Activated CD8-positive, alpha-beta memory T cell treated with anti-CD3 and anti-CD28 coated beads, Interleukin-2, amount 10 ng/mL, durations not matched to agents 7 days and 5 days (primary cell): ENCODE measurements at places on chromosomes 4 and X. TPM values are rescaled to one million over a fixed set of nuclear protein-coding genes. Genes with fewer than 3 reads are reported as not detected.

OPRPN gene
- total RNA-seq, result not detected

EDNRA gene
- total RNA-seq, result not detected

DDX3X gene
- 198 TPM for total RNA-seq

NEUROG2 gene
- total RNA-seq, result not detected

GPR50 gene
- total RNA-seq, result not detected

CT55 gene
- total RNA-seq, result not detected

GAGE2A gene
- total RNA-seq, result not detected

DNA sequence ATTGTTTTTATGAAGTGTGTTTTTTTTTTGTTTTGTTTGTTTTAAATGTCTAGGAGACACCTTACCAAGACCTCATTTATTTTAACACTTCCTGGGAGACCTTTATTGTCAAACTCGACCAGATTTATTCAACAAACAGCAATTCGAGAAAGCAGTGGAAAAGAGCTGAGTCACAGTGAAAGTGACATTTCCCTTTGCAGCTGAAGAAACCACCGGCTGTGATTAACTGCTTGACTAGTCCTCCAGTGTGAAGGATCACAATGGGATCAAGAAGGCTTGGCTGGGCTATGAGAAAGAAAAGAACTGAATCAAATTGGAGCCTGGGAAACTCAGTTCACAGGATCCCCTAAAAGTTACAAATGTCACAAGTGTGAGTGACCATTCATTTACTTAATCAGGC is 11.9 kb upstream of the ADH7 start:
- no peak overlapping the region for H3K4me3 ChIP-seq
- H3K27ac ChIP-seq, result no peak overlapping the region
- DNase-seq, result peak; percentile 43
- H3K36me3 ChIP-seq, result no peaks in the 10 kb centered on the region

- no peak for DNase-seq
- peaks cover 3% of the 10 kb centered on the region for H3K27me3 ChIP-seq
- H3K27ac ChIP-seq, result no peak overlapping the region
- H3K4me3 ChIP-seq, result no peak overlapping the region
Observed at GRCh38 chr4:55386840-55387239, 8.9 kb upstream of the TMEM165 start.

DNA sequence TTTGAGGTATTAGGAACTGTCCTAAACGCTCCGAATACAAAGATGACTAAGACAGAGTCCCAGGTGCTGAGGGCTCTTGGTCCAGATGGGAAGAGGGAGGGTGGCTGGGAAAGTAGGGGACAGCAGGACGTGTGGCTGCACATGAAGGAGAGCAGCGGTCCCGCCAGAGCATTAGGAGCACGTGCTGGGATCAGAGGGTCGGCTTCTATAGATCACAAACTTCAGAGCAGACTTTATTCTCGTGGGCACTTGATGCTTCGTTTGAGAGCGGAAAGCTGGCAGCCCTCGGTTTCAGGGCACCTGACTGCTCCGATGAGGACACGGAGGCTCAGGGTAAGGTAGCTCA is 26.1 kb downstream of the ZBTB49 start:
- no peak for DNase-seq
- no peak overlapping the region for H3K4me3 ChIP-seq
- no peaks in the 10 kb centered on the region for H3K27me3 ChIP-seq

DNA sequence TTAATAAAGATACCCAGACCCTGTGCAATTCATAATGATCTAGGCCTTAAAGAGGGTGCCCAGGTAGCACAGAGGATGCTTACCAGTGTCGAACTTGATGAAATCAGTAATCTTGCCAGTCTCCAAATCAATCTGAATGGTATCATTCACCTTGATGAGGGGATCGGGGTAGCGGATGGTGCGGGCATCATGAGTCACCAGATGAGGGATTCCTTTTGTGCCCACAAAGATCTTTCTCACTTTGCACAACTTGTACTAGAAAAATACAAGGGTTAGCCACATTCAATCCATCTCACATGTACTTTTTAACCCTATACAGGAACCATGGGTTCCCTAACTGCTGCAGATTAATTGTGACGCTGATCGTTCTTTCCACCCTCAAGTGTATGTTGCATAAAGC is 3.3 kb downstream of the RPS4X start:
- H3K4me3 ChIP-seq, result peak overlapping the region; percentile 83
- peak overlapping the region; percentile 86 for H3K27ac ChIP-seq
- H3K4me1 ChIP-seq, result peaks cover 52% of the 10 kb centered on the region
- peaks cover 2% of the 10 kb centered on the region for H3K27me3 ChIP-seq
- peak; percentile 40 for DNase-seq

DNA sequence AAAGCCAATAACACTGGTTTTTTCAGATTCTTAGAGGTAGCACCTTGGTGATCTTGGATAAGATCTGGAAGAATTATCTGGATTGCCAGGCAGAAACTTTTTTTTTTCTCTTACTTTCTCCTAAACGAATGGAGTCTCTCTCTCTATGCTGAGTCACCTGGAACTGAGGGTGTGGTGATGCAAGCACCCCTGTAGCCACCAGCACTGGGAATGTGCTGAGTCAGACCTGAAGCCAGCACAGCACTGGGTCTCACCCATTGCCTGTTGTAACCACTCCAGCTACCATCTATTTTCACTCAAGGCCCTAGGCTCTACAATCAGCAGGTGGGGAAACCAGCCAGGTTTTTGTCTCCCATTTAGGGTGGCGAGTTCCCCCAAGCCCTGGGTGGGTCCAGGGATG is 923.8 kb downstream of the RAPGEF2 start:
- H3K4me1 ChIP-seq, result no peaks in the 10 kb centered on the region
- no peak for DNase-seq
- no peak overlapping the region for H3K4me3 ChIP-seq

- no peak overlapping the region for H3K27ac ChIP-seq
- no peaks in the 10 kb centered on the region for H3K27me3 ChIP-seq
- no peaks in the 10 kb centered on the region for H3K36me3 ChIP-seq
- H3K4me1 ChIP-seq, result no peaks in the 10 kb centered on the region
Observed at GRCh38 chr4:54723820-54724219, 66.1 kb downstream of the KIT start.

DNA sequence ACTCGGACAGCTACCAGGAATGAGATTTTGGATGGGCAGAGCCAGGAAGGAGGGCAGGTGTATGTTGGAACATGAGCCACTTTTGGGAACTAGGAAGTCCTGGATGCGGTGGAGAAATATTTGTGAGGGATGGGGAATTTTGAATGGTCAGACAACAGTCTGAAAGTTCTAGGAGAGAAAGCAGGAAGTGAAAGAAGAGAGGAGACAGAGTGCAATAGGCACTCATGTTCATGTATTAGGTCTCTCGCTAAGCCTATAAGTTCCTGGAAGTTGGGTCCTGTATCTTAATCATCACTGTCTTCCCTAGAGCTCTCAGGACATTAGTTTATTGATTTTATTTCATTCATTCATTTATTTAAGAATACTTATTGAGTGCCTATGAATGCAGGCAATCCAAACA is 65.7 kb upstream of the CITED1 start:
- H3K27me3 ChIP-seq, result no peaks in the 10 kb centered on the region
- H3K4me1 ChIP-seq, result no peaks in the 10 kb centered on the region
- no peaks in the 10 kb centered on the region for H3K36me3 ChIP-seq
- H3K4me3 ChIP-seq, result no peak overlapping the region
- H3K27ac ChIP-seq, result no peak overlapping the region

DNA sequence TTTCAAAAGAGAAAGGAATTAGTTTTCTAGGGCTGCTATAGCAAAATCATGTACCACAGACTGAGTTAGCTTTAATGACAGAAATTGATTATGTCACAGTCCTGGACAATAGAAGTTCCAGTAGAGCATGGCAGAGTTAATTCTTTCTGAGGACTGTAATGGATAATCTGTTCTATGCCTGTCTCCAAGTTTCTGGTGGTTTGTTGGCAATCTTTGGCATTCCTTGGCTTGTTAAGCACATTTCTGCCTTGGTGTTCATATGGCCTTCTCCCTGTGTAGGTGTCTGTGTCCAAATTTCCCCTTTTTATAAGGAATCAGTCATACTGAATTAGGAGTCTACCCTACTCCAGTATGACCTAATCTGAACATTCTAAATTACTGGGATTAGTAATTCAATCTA is 336.1 kb upstream of the PABPC4L start:
- no peaks in the 10 kb centered on the region for H3K4me1 ChIP-seq
- H3K36me3 ChIP-seq, result no peaks in the 10 kb centered on the region
- no peaks in the 10 kb centered on the region for H3K27me3 ChIP-seq
- no peak for DNase-seq

DNA sequence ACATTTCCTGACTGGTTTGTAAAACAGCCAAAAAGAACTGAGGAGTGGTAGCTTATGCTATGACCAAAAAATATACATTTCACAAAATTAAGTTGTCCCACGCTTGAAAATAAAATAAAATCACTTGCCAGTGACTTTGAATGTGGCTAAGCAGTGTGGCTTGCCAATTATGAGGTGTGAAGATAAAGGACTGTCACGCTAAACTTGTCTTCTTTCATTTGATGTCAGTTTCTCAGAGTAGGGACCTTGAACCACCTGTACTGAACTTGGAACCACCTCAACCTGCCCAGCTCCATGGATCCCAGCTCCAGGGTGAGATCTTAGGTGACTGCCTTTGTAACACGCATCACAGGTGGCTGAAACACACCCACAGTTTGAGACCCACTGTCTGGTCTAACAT is 113.7 kb upstream of the TBL1X start:
- peak overlapping the region; percentile 97 for H3K27ac ChIP-seq
- no peaks in the 10 kb centered on the region for H3K27me3 ChIP-seq
- peaks cover 48% of the 10 kb centered on the region for H3K4me1 ChIP-seq
- H3K4me3 ChIP-seq, result no peak overlapping the region

- peaks cover 66% of the 10 kb centered on the region for H3K27me3 ChIP-seq
- no peaks in the 10 kb centered on the region for H3K36me3 ChIP-seq
- H3K4me3 ChIP-seq, result no peak overlapping the region
- DNase-seq, result no peak
- no peak overlapping the region for H3K27ac ChIP-seq
Observed at GRCh38 chr4:154506253-154506652, 14.7 kb upstream of the DCHS2 start.

GRCh38 chr4:113976741-113977525 is 2.5 kb downstream of the ARSJ start:
- H3K4me1 ChIP-seq, result peaks cover 10% of the 10 kb centered on the region
- no peak overlapping the region for H3K4me3 ChIP-seq
- no peak overlapping the region for H3K27ac ChIP-seq

DNA sequence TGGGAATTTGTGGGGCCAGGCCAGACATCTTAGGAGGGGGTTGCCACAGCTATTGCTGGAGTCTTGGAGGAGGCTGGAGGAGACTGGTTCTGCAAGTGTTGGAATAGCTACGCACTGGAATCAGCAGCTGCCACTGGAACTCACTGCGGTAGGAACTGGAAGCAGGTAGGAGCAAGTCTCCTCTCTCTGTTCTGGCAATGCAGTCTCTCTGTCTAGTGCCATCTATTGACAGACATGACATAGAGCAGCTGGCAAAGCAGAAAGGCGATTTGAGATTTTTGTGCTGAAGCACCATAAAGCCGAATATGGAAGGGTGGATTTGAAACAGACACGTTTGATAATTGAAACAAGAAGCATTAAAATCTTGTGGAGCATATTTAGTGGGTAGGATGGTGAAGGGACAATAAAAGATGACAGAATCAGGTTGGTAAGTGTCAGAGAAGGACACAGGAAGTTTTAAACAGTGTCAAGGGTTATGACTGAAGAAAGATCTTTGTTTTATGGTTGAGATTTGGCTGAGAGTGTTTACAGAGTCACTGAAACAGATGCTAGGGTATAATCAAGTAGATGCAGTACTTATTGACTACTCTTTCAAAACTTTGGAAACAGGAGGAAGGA is 23.5 kb upstream of the SYNPO2 start:
- peaks cover 6% of the 10 kb centered on the region for H3K4me1 ChIP-seq
- H3K4me3 ChIP-seq, result no peak overlapping the region
- peaks cover 5% of the 10 kb centered on the region for H3K27me3 ChIP-seq
- H3K27ac ChIP-seq, result no peak overlapping the region

DNA sequence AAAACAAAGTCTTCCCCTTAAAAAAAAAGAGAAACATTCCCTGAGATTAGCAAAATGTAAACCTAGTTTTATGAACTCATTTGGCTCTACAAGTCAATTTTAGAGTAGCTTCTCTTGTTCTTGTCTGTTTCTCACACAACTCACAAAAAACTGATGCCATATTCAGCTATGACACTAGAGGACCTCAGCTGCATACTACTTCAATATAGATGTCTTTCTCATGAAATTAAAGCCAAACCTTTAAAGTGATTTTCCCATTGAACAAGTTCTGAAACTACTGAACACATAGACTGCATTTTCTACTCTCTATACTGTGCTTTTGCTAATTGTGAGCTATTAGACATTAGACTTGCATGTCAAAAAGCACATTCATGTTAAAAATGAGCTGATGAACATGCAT is 49.8 kb downstream of the TBCK start:
- H3K4me3 ChIP-seq, result no peak overlapping the region
- H3K36me3 ChIP-seq, result no peaks in the 10 kb centered on the region
- H3K4me1 ChIP-seq, result peaks cover 11% of the 10 kb centered on the region
- H3K27me3 ChIP-seq, result no peaks in the 10 kb centered on the region

DNA sequence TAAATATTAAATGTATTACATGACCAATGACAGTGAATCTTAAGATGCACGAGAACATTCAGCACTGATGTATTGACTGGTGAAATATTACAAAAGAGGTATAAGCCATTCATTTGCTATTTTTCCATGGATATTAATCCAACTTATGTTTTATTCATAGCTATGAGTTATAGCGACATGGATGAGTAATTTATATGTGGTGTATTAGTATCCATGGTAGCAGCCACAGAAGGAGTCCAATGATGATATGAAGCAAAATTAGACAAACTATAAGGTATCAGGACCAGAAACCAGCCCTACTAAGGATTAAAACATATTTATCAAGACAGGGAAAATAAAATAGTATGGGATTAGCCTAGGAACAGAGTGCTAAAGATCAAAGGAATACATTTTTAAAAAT is 50.7 kb downstream of the THAP9 start:
- no peaks in the 10 kb centered on the region for H3K4me1 ChIP-seq
- H3K27me3 ChIP-seq, result no peaks in the 10 kb centered on the region
- no peak overlapping the region for H3K27ac ChIP-seq
- DNase-seq, result no peak
- no peak overlapping the region for H3K4me3 ChIP-seq

DNA sequence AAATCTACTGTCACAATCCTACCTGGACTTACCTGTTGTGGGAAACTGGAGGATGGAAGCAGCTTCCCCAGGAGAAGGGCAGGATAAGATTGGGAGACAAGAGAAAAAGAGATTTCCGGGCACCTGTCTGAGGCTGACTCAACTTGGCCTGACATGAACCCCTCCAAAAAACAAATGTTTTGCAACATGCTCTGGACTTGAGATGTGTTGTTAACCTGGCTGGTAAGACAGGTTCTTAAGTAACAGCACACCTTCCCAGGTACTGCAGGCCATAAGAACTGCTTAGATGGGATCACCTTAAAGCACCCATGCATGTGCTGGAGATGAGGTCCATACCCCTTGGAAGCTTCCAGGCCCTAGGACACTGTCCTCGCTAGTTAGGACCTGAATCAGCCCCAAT is 4.4 kb upstream of the SMIM43 start:
- no peak overlapping the region for H3K27ac ChIP-seq
- H3K27me3 ChIP-seq, result peaks cover 63% of the 10 kb centered on the region
- H3K36me3 ChIP-seq, result no peaks in the 10 kb centered on the region
- DNase-seq, result no peak
- H3K4me3 ChIP-seq, result no peak overlapping the region
- peaks cover 4% of the 10 kb centered on the region for H3K4me1 ChIP-seq
